Naive thymus-derived CD8-positive, alpha-beta T cell (primary cell): ENCODE measurements at places on chromosomes 4 and X.

- no peak overlapping the region for H3K4me3 ChIP-seq
- H3K27me3 ChIP-seq, result no peaks in the 10 kb centered on the region
- H3K27ac ChIP-seq, result no peak overlapping the region
Measured at GRCh38 chr4:135966936-135967335, 1565.4 kb downstream of the PCDH18 start.

- H3K27ac ChIP-seq, result no peak overlapping the region
- no peaks in the 10 kb centered on the region for H3K36me3 ChIP-seq
- DNase-seq, result no peak
- H3K27me3 ChIP-seq, result no peaks in the 10 kb centered on the region
Measured at GRCh38 chr4:188624370-188624769, 485.1 kb downstream of the TRIML1 start.

DNA sequence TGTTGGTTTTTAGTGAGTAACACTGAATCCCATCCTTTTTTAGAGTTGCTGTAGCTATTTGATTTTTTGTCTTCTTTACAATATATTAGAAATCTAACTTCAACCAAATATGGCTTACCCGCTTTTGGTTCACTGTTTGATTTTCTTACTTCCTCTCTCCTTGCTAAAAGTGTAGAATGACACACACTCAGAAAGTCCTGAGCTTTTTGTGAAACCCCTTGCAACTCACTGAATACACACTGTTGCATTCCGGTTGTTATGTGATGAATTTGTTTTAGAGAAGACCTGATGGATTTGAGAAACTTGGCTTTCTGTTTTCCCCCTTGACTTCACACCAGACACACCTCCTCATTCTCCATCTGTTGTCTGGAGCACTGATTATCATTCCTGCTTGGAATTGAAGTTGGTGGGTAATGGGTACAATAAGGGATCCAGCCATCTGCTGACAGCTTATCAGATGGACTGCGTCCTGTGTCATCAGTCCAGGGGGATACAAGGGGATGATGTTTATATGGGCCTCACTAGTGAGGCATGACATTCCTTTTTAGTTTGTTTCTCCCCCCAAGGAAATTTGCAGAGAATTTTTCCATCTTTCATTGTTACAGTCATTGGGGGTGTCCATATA, 5.2 kb downstream of the TMEM164 start:
- H3K36me3 ChIP-seq, result peaks cover 37% of the 10 kb centered on the region
- no peak for DNase-seq
- H3K27ac ChIP-seq, result no peak overlapping the region
- H3K4me3 ChIP-seq, result no peak overlapping the region
- H3K4me1 ChIP-seq, result peaks cover 30% of the 10 kb centered on the region

- no peak for DNase-seq
- H3K4me3 ChIP-seq, result no peak overlapping the region
- H3K36me3 ChIP-seq, result no peaks in the 10 kb centered on the region
- H3K27me3 ChIP-seq, result no peaks in the 10 kb centered on the region
Measured at GRCh38 chr4:67054896-67055295, 490.4 kb downstream of the CENPC start.

DNA sequence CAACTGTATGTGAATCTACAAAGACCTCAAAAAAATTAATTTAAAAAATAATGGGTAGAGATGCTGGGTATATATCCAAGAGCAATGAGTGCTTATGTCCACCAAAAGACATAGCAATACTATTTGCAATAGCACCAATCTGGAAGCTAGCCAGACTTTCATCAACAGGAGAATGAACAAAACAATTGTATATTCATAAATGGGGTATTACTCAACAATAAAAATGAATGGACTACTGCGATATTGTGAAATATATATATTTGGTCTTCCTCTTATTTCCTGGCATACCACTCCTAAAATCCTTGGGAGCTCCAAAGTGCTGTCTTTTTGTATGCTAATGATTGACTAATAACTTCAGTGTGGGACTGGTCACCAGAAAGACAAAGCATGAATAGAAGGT, 77.5 kb downstream of the MSN start:
- no peak overlapping the region for H3K4me3 ChIP-seq
- DNase-seq, result no peak
- no peaks in the 10 kb centered on the region for H3K36me3 ChIP-seq
- H3K27ac ChIP-seq, result no peak overlapping the region
- no peaks in the 10 kb centered on the region for H3K27me3 ChIP-seq

DNA sequence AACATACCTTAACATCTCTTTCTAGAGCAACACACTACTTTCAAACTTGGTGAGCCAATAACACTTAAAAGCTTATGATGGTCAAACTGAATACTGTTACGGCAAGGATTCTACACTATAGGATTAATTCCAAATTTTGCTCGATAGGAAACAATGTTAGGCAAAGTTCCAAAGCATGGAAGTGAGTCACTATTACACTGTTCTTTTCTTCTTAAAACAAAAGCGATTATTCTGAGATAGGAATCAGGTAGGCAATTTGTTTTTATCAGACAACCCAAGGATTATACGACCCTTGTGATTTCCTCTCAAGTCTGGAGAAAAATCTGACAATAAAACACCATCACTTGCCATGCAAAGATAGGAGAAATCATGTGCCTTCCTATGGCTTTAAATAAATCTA, 81.5 kb downstream of the HUWE1 start:
- no peaks in the 10 kb centered on the region for H3K27me3 ChIP-seq
- H3K27ac ChIP-seq, result peak overlapping the region; percentile 8
- H3K4me1 ChIP-seq, result peaks cover 9% of the 10 kb centered on the region
- no peak for DNase-seq
- peaks cover 89% of the 10 kb centered on the region for H3K36me3 ChIP-seq
- H3K4me3 ChIP-seq, result no peak overlapping the region

DNA sequence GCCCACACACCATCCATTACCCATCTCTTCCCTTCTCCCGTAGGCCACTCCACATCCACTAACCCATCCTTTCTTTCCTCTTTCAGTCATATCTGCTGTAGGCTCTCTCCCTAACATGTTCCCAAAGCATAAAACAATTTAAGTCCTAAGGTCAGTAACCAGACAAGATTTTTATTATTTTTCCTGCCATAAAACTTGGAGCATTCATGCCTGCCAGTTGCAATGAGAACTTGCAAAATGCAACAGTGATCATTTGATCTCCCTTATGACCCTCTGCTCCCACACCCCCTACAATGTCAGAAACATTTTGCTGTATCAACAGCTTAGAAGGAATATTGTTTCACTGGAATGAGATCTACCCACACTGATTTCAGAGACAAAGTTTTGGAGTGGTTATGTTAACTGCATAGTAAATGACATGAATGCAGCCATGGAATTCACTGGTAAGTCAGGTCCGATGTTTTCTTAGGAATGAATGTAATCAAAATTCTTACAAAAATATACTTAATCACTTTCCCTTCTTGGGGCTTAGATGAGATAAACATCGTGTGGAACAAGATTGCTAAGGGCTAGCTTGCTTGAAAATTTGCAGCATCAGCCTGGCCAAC, 5.7 kb downstream of the NIPAL1 start:
- no peaks in the 10 kb centered on the region for H3K4me1 ChIP-seq
- DNase-seq, result no peak
- peaks cover 7% of the 10 kb centered on the region for H3K27me3 ChIP-seq
- no peak overlapping the region for H3K27ac ChIP-seq
- H3K4me3 ChIP-seq, result no peak overlapping the region

GRCh38 chr4:99462875-99463464, 27.8 kb upstream of the ADH7 start:
- H3K36me3 ChIP-seq, result no peaks in the 10 kb centered on the region
- peak; percentile 64 for DNase-seq
- no peak overlapping the region for H3K27ac ChIP-seq
- H3K4me3 ChIP-seq, result no peak overlapping the region
- no peaks in the 10 kb centered on the region for H3K4me1 ChIP-seq
- H3K27me3 ChIP-seq, result peaks cover 13% of the 10 kb centered on the region

DNA sequence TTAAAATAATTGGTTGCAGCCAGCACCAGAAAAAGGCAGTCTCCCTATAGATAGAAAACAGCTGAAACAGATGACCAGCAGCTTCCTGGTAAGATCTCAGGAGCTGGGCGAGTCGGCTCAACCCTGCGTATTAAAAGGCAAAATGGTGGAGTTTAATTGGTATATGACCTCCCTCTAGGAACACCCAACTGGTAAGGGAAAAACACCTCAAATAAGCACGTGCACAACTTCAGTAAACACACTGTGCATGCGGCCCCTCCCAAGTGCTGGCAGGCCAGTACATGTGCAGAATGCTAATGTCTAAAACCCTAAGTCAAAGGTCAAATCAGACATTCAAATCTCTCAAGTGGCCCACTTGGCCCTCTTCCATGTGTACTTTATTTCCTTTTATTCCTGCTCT, 103.2 kb upstream of the PDE5A start:
- no peaks in the 10 kb centered on the region for H3K36me3 ChIP-seq
- H3K4me3 ChIP-seq, result no peak overlapping the region
- H3K4me1 ChIP-seq, result no peaks in the 10 kb centered on the region
- no peak for DNase-seq

- DNase-seq, result no peak
- no peaks in the 10 kb centered on the region for H3K36me3 ChIP-seq
- no peak overlapping the region for H3K4me3 ChIP-seq
- no peaks in the 10 kb centered on the region for H3K4me1 ChIP-seq
- peaks cover 3% of the 10 kb centered on the region for H3K27me3 ChIP-seq
Measured at GRCh38 chr4:179871726-179872125, 2371.5 kb upstream of the TENM3 start.

- no peak overlapping the region for H3K27ac ChIP-seq
- DNase-seq, result no peak
- H3K4me1 ChIP-seq, result no peaks in the 10 kb centered on the region
Measured at GRCh38 chr4:39433878-39434492, 24.7 kb downstream of the RPL9 start.

DNA sequence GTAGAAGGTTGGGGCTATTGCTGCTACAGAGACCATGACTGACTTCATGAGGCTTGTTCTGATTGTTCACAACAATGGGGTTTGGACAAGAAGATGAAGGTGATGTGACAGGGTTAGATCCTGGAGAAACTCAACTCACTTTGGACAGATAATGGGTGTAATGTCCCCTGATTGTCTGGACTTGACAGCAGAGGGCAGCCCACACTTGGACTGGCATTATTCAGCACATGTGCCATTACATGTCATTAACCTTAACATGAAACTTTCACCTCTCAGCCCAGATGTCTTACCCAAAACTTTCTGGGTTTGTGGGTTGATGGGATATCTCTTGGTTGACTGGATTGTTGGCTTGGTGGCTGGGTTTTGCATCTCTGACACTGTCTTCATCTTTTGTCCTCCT, 101.5 kb downstream of the MXRA5 start:
- DNase-seq, result no peak
- H3K4me1 ChIP-seq, result no peaks in the 10 kb centered on the region

DNA sequence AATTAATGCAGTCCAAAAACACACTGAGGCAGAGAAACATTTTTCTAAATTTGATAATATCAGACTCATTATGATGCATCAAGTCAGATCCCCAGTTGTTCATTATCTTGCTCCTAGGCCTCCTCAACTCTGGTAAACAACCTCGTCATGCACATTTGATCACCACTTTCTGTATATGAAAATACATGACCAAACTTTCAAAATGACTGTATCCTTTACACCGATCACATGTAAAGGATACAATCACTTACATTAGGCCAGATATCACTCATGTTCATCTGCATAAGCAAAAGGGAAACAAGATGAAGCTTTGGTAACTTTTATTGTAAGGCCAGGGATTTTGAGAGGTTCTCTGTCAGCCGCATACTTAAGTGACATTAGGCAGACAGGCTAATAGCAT, 99.4 kb upstream of the IL1RAPL1 start:
- H3K4me1 ChIP-seq, result no peaks in the 10 kb centered on the region
- no peaks in the 10 kb centered on the region for H3K27me3 ChIP-seq
- DNase-seq, result no peak
- no peak overlapping the region for H3K27ac ChIP-seq
- H3K36me3 ChIP-seq, result no peaks in the 10 kb centered on the region
- H3K4me3 ChIP-seq, result no peak overlapping the region

GRCh38 chr4:190014771-190015537, 12.1 kb downstream of the FRG2 start:
- peaks cover 57% of the 10 kb centered on the region for H3K27me3 ChIP-seq
- peak overlapping the region; percentile 52 for H3K4me3 ChIP-seq
- peaks cover 12% of the 10 kb centered on the region for H3K36me3 ChIP-seq
- H3K4me1 ChIP-seq, result peaks cover 35% of the 10 kb centered on the region

DNA sequence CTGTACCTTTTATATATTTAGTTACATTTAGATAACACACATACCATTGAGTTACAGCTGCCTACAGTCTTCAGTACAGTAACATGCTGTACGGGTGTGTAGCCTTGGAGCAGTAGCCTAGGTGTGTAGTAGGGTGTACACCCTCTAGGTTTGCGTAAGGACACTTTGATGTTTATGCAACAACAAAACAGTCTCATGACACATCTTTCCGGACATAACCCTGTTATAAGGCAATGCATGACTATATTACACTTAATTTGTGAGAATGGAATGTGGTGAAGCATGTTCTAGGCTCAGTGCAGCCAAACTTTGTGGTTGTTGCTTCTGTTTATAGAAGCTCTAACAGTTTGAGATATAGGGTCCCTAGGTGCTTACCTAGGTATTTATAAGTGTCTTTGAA, 65.4 kb downstream of the SPRY1 start:
- no peak overlapping the region for H3K27ac ChIP-seq
- H3K36me3 ChIP-seq, result no peaks in the 10 kb centered on the region
- DNase-seq, result no peak
- H3K4me3 ChIP-seq, result no peak overlapping the region

DNA sequence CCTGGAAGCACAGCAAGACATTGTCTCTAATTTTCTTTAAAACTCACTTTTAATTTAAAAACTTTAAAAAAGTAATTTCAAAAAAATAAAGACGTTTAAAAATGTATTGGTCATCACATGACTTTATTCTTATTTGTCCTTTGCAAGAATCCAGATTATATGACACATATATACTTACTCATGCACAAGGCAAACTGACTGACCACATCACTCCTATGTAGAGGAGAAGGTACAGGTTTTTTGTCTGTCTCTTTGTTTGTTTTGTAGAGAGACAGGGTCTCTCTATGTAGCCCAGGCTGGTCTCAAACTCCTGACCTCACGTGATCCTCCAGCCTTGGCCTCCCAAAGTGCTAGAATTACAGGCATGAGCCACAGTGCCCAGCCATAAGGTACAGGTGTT, 28.6 kb downstream of the MAML3 start:
- peaks cover 26% of the 10 kb centered on the region for H3K4me1 ChIP-seq
- no peaks in the 10 kb centered on the region for H3K36me3 ChIP-seq
- no peak for DNase-seq
- H3K27ac ChIP-seq, result no peak overlapping the region
- H3K27me3 ChIP-seq, result no peaks in the 10 kb centered on the region

DNA sequence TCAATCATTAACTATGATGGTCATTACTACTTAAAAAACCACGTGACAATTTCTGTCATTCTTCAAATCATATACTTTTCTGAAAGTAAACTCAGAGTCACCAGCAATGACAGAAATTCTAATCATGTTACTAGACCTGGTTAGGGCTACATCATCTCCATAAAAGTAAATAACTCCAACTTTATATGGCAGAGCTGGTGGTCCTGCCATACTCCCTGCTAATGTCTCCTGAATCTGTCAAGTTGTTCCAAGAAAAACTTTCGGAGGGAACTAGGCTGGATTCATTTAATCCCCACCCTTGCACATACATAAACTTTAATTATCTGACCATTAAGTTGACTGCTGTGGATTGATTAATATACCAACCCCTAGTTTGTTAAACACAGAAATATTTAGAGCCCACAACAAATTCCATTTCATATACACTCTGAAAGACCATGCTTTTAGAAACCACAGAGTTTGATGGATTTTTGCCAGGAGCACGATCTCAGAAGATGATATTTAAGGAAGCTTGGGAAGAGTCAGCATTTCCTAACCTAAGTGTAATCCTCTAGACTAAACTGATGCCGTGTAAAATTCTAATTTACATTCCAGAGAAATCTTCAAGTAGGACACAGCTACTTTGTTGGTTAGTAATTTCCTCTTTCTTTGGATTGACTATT, 577.0 kb downstream of the FAT4 start:
- H3K27ac ChIP-seq, result no peak overlapping the region
- H3K4me3 ChIP-seq, result no peak overlapping the region
- H3K27me3 ChIP-seq, result no peaks in the 10 kb centered on the region
